ENCODE measurements at places on chromosomes 2 and 18. TPM values are rescaled to one million over a fixed set of nuclear protein-coding genes. Genes with fewer than 3 reads are reported as not detected.

GRCh38 chr2:207925601-207926000 is 99.7 kb downstream of the PLEKHM3 start:
- no peak for DNase-seq
- H3K36me3 ChIP-seq, result peaks cover 7% of the 10 kb centered on the region
- H3K4me1 ChIP-seq, result peaks cover 8% of the 10 kb centered on the region
- H3K27me3 ChIP-seq, result no peaks in the 10 kb centered on the region
- no peak overlapping the region for H3K4me3 ChIP-seq

DNA sequence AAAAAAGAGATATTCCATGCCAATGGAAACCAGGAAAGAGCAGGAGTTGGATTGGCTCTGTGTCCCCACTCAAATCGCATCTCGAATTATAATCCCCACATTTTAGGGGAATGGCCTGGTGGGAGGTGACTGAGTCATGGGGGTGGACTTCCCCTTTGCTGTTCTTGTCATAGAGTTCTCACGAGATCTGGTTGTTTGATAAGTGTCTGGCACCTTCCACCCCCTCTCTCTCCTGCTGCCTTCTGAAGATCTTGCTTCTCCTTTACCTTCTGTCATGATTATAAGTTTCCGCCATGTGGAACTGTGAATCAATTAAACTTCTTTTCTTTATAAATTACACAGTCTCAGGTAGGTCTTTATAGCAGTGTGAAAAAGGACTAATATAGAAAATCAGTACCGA is 355.6 kb downstream of the NBAS start:
- DNase-seq, result no peak
- no peak overlapping the region for H3K27ac ChIP-seq
- H3K4me1 ChIP-seq, result no peaks in the 10 kb centered on the region
- no peaks in the 10 kb centered on the region for H3K36me3 ChIP-seq
- no peak overlapping the region for H3K4me3 ChIP-seq

DNA sequence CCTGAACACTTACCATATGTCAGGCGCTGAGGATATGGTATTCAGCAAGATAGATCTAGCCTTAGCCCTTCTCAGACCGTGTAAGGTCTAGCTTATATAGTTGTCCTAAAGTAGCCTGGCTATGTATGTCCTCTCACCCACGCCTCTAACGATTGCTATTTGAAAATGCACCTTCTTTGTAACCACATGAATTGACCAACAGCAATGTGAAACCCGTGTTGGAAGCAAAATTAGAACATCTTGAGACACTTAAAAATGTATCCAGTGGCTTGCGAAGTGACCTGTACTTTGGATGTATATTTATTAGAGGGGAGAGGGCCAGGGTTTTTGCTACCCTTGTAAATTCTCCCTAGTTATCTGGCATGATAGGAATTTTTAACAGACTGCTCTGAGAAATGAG is 860.0 kb upstream of the ZEB2 start:
- no peaks in the 10 kb centered on the region for H3K4me1 ChIP-seq
- no peak overlapping the region for H3K27ac ChIP-seq
- H3K4me3 ChIP-seq, result no peak overlapping the region
- no peak for DNase-seq

- no peak overlapping the region for H3K27ac ChIP-seq
- no peaks in the 10 kb centered on the region for H3K27me3 ChIP-seq
- H3K36me3 ChIP-seq, result no peaks in the 10 kb centered on the region
- no peak for DNase-seq
- no peak overlapping the region for H3K4me3 ChIP-seq
Measured at GRCh38 chr2:233426619-233427342, 72.5 kb downstream of the DGKD start.

GRCh38 chr2:65030476-65031332 is 25.5 kb upstream of the CEP68 start:
- H3K4me3 ChIP-seq, result no peak overlapping the region
- H3K27ac ChIP-seq, result no peak overlapping the region
- H3K4me1 ChIP-seq, result peaks cover 15% of the 10 kb centered on the region
- H3K27me3 ChIP-seq, result no peaks in the 10 kb centered on the region
- no peak for DNase-seq
- H3K36me3 ChIP-seq, result no peaks in the 10 kb centered on the region

The C2orf80 gene
- not detected for total RNA-seq
